Stromal cell of bone marrow (primary cell): ENCODE measurements at places on chromosomes 12 and 14.

DNA sequence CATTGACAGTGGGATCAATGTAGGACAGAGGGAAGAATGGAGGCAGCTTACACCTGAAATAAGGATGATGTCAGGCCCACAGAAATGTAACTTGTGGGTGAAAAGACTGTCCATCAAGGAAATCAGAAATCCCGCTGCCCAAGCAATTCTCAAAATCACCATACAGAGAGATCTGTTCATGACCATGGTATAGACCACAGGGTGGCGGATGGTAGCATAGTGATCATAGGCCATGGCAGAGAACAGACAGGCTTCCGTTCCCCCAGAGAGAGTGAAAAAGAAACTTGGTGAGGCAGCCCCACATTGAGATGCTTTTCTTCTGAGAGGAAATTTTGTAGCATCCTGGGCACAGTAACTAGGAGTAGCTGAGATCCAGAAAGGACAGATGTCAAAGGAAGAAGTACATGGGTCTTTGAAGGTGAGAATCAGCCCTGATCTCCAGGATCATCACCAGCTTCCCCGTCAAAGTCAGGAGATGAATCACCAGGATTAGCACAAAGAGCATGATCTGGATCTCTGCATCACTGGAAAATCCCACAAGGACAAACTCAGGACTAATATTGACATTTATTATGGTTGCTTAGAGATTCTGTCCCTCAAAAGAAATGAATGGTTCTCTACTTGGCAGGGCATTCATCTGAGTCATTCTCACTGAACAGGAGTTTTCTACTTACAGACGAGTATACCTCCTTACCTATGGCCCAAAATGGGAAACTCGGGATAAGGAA is 5.5 kb upstream of the ZNF641 start:
- DNase-seq: no peak

DNA sequence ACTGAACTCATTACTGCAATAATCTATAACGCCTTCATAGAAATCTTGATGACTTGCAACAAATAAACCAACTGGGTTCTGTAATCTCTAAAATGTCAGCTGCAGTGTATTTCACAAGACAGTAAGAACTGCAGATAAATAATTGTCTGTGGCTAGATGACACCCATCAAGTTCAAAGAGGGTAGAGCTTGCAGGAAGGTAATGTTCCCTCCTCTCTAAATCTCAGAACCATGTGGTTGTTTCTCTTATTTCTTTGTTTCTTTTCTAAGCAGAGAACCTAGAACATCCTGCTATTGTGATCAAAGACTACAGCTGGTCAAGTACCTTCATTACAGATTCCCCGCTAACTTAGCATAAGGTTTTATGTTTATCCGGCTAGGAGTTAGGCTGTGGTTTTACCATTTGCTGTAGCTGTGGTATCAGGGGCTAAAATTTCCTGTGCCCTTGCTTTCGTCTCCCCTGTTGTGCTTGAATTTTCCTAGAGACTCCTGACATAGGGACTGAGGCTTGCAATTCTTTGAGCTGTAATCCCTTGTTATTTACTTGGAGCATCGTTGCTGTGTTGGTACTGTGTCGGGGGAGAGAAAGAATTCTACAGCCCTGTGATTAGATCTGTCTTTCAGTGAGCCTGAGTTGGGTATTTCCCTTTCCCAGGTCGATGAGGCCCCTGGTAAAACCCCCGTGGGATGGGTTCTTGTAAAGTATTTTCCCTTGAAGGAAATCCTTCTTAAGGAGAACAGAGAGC is 253.1 kb upstream of the BTG1 start:
- no peak for DNase-seq

- no peak for DNase-seq
These were observed 106.0 kb downstream of the FAR2 start for GRCh38 chr12:29255042-29255441.

DNA sequence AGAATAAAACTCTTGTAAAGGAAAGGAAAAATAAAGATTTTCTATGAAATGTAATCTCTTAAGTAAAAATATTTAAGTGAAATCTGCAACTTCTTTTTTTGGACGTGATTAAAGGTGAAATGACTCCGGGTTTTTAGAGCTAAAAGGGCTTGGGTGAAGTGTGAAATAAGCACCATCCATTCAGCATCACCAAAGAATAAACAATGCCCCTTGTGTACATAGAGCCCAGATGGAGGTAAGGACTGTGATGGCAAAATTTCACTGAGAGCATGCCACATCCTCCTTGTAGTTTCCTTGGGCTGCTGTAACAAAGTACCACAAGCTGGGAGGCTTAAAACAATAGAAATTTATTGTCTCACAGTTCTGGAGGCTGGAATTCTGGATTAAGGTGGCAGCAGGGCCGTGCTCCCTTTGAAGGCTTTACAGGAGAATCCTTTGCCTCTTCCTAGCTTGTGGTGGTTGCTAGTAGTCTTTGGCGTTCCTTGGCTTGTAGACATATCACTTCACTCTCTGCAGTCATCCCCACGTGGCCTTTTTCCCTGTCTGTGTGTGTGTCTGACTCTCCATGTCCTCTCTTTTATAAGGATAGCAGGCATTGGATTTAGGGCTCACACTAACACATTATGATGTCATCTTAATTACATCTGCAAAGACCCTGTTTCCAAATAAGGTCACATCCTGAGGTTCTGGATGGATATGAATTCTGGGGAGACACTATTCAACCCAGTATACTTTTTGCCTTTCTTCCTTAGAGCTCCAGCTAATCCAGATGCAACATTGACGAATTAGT is 24.2 kb downstream of the ZNF664 start:
- DNase-seq: no peak

DNA sequence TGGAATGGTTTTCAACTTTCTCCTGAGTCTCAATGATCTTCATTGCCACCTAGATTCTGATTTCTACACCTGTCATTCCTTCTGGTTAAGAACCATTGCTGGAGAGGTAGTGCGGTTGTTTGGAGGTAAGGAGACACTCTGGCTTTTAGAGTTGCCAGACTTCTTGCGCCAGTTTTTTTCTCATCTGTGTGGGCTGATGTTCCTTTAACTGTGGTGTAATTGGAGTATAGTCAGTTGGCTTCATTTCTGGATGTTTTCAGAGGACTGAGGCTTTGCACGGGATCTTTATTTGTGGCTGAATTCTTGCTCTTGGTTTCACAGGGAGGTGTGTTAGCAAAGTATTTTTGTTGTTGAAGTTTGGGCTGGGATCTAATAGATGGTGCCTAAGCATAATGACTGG is 5.7 kb upstream of the CLEC4D start:
- DNase-seq: no peak

DNA sequence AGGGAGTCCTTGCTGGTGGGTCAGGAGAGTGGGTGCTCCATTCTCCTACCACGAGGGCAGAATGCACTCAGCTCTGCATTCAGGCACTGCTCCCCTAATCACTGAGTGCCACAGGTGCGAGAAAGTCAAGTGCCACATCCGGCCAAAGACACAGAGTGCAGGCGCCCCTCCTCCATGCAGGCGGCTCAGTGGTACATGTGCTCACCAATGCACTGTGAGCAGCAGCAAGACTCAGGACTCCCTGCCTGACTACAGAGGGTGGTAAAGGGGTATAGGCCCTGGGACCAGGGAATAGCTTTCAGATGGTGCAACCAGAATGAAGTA is 32.9 kb downstream of the ZFYVE21 start:
- no peak for DNase-seq

- DNase-seq: no peak
These were observed 8.2 kb upstream of the BCL11B start for GRCh38 chr14:99280066-99280731.

DNA sequence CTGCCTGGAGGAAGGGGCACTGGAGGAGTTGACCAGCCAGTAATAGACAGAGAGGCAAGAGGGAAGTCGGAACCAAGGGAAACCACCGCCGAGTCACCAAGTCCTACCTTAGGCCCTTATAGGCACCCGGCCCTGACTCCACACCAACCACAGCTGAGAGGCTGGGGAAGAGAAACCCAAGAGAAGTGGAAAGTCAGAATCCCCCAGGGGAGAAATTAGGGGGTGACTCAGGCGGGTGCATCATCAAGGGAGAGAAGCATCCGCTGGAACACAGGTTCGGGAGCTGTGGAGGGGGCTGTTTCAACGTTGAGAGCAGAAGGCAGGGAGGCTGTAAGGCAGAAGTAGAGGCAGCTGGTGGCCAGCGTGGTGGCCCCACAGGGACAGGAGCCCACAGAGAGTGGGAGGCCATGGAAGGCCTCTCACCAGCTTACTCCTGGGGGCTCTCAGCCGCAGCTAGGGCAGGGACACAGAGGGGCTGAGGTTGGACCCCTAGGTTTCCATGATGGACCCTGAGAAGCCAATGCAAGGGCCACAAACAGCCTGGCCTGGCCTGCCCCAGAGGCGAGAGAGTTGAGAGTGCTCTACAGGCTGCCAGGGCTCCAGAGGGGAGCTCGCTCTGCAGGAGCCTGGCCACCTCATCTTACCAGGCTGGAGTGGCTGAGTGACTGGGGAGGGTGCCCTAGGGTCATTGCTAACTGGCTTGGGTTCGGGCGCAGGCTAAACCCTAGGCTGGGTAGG is 1.4 kb upstream of the TRMT61A start:
- DNase-seq: peak; percentile 73

GRCh38 chr14:106840991-106841390 is 1314.6 kb downstream of the TMEM121 start:
- no peak for DNase-seq

DNA sequence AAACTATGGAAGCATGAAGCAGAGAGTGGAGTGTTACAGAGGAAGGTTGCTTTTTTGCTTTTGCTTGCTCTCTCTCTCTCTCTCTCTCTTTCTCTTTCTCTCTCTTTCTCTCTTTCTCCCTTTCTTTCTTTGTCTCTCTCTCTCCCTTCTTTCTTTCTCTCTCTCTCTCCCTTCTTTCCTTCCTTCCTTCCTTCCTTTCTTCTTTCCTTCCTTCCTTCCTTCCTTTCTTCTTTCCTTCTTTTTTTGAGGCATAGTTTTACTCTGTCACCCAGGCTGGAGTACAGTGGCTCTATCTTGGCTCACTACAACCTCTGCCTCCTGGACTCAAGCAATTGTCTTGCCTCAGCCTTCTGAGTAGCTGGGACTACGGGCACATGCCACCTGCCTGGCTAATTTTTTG is 7.6 kb downstream of the ARHGDIB start:
- no peak for DNase-seq

DNA sequence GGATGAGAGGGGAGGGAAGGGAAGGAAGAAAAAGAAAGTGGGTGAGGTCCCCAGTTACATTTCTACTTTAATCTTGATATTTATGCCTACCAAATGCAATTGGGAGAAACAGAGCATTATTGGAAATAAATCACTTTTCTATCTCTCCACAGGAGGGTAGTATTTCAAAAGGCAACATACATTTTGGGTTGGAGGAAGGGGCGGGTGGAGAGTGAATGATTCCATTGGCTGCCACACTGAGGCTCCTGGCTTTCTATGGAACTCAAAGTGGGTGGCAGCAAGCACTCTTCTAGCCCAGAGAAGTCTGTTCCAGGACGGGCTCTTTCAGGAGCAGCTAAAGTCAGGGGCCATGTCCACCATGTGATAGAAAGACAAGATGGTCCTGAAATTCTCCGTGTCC is 441.3 kb downstream of the DAD1 start:
- no peak for DNase-seq

DNA sequence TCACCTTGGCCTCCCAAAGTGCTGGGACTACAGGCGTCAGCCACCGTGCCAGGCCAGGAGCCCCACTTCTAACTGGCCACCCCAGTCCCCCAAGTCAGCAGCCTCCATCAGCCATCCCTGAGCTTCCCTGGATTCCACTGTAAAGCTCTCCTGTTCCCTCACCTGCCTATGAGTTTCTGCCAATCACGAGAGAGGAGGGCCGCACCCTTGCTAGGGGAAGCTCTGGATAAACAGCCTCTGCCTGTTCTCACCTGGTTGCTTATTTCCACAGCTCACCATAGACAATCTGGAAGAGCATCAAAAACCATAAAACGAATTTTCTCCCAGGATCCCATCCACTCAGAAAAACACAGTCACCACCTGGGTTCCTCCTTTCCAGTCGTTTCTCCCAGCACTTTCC is 5.0 kb downstream of the CDCA4 start:
- DNase-seq: no peak

DNA sequence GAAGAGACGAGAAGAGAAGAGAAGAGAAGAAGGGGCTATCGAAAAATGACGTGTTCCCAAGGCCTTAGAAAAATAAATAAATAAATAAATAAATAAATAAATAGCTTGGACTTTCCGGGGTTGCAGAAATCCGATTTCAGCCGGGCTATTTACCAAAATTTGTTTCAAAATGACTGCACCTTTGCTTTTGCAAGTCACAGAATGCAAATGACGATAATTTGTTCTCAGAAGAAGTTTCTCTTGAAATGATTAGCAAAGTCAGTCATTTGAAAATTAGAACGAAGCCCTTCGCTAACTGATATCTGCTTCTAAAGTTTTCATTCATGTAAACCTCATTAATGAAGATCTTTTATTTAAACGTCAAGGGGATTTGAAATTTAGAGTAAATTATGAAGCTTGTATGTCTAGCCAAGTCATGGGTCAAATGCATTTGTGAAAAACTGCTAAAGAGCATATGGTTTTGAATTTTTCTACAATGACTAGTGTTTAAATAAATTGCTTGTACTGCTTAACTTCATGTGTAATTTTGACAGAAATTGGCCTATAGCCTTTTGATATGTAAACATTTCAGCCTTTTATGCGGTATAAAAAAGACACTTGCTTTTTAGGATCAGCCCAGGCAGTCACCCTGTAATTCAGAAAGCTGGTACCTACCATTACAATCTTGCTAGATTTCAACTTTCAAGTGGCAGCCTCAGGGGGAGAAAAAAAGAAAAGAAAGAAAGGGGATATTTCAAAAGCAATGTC is 4.6 kb upstream of the GSC start:
- no peak for DNase-seq

GRCh38 chr14:95507701-95508103 is 8.7 kb downstream of the SYNE3 start:
- no peak for DNase-seq

DNA sequence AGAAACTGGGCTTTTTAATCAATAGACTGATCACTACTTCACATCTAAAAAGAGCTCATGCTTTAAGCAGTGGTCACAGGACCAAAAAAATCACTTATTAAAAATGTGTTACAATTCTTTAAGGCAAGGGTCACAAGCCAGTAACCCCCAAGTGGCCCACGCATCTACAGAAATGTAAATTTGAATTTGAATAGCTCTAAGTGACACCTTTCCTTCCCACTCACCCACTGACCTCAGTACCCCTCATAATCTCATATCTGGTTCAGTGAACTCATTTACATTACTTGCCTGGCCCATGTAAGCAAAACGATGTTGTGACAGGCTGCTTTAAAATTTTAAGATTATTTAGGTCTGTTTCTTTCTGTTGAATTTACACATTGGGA is 27.4 kb downstream of the NELL2 start:
- no peak for DNase-seq

GRCh38 chr12:109627633-109628032 is 54.0 kb downstream of the MVK start:
- DNase-seq: no peak

DNA sequence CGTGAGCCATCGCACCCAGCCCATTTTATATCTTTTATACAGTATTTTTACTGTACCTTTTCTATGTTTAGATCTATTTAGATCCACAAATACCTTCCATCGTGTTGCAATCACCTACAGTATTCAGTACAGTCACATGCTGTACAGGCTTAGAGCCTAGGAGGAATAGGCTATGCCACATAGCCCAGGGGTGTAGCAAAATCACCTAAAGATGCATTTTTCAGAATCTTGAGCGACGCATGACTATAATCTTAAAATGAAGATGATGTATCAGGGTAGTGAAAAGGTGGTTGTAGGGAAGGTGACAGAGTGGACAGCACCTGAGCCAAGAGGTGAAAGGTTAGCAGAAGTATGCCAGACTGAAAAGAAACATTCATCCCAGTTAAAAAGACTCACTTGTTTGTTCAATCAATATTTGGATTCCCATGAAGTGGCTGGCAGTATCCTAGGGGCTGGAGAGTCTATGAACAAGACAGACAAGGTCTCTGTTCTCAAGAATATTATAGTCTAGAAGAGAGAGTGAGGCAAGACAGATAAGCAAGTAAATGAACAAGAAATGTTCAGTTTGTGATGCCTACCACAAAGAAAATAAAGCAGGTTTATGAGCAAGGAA is 3.6 kb downstream of the SPRING1 start:
- no peak for DNase-seq
